ENCODE measurements at places on chromosomes 2 and 18. TPM values are rescaled to one million over a fixed set of nuclear protein-coding genes. Genes with fewer than 3 reads are reported as not detected.

DNA sequence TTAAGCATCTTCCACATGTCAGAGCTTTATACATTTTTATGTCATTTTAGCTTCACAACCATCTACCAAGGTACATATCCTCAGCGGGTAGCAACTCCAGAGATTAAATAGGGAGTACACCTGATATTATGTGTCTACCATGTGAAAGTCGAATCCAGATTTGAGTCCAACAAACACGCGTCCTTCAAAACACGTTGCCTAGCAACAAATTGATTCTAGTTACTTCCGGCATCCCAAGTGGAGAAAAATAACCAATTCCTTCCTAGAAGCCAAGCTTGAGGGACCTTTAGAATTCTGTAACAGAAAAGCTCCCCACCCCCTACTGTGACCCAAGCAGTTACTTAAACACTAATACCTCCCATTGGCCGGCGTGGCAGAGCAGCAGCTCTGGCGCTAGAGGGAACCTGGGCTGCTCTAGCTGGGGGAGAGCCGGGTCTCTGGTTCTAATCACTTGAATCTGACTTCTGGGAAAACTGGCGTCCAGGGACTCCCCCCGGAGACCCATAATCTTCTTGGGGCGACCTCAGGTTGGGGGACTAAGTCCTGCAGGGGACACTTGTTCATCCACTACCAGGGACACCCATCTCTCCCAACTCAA lies at the start of gene ERICH2:
TSS of gene ERICH2 (plus strand) at position 371 of the 598 bp plus-strand sequence. CDS start 304 bp downstream, outside the sequence.
- DNase-seq = peak; percentile 76

DNA sequence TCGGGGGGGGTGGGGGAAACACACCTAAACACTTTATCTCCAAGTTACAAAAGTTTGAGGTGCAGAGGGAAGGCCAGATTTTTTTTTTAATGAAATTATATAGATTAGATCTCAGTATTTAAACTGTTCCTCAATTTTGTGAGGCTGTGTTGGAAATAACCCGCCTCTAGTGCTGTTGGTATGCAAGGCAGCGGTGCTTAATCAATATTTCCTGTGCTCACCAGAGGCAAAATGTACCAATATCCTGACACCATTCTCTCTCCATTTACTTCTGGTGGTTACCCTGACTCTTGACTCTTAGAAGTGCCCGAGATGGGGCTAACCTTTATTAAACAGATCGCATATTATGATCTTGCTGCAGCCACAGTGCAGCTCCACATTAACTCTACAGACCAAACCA lies 54.8 kb upstream of the EML6 start:
- DNase-seq = no peak

DNA sequence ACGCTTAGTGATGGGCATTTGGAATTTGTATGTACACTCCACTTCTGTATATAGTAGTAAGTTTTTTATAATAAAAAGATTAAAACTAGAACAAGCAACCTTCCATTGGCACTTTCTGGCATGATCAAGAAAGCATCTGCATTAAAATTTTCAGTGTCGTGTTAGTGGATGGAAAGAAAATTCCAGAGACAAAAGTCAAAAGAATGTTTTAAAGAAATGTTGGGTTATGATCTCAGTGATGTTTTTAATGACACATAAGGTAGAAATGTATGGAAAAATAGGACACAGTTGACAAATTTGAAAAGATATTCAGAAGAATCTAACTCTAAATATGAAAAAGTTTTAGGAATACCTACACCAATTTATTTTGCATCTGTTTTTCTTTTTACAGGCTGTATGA lies 126.1 kb upstream of the FAM117B start:
- DNase-seq = peak; percentile 46

DNAJC5G gene
- not detected for polyA plus RNA-seq

TRPM8 gene
- polyA plus RNA-seq = not detected
